ENCODE measurements at places on chromosomes 4 and X. TPM values are rescaled to one million over a fixed set of nuclear protein-coding genes. Genes with fewer than 3 reads are reported as not detected.

- DNase-seq = no peak
These were observed 172.4 kb upstream of the MXRA5 start for GRCh38 chrX:3518870-3519269.

TKTL1 gene
- polyA plus RNA-seq = 0.49 TPM

SPANXN4 gene
- not detected for polyA plus RNA-seq

- no peak for DNase-seq
These were observed 3.4 kb downstream of the HTT-AS start for GRCh38 chr4:3070709-3071500.

DNA sequence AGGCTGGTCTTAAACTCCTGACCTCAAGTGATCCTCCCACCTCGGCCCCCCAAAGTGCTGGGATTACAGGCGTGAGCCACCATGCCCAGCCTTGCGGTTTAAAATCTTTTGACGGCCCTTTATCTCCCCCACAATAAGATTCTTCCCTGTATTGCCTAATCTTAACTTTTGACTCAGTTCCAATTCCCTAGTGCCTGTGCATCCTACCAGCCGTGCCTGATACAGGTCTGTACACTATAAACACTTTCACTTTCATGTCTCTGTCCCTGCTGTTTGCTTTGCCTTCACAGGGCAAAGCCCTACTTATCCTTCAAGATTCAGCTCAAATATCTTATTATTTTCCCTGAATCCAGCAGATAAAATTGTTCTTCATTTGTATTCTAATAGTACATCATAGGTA is 74.6 kb downstream of the WDR44 start:
- DNase-seq = no peak

MAGEB10 gene
- not detected for polyA plus RNA-seq

DNA sequence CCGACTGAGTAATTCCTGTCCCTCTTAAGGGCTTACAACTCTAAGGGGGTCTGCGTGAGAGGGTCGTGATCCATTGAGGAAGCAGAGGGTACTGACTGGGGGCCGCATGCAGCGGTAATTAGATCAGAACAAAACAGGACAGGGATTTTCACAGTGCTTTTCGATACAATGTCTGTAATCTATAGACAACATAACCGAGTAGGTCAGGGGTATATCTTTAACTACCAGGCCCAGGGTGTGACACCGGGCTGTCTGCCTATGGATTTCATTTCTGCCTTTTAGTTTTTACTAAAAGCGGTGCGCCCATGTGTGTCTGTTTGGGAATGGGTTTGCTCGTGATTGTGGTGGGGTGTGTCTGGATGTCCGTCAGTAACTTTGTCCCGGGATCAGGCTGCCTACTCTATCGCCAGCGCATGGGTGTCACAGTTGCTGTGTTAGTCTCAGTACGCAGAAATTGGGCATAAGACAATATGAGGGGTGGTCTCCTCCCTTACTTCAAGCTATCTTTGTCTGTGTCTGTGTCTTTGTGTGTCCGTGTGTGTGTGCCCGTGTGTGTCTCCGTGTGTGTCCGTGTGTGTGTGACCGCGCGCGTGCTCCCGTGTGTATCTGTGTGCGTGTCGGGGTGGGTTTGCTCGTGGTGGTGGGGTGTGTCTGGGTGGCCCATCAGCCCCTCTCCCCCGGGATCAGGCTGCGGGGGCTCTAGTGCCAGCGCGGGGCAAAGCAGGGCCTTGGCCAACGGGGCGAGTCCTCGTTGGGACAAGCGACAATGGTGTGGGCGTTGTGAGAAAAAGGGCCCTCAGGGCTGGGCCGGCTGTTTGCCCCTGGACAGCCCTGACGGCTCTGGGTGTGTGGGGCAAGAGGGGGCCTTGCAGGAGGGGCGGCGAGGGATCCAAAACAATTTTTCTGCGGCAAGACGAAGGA is 10.4 kb downstream of the FRG2 start:
- no peak for DNase-seq

DNA sequence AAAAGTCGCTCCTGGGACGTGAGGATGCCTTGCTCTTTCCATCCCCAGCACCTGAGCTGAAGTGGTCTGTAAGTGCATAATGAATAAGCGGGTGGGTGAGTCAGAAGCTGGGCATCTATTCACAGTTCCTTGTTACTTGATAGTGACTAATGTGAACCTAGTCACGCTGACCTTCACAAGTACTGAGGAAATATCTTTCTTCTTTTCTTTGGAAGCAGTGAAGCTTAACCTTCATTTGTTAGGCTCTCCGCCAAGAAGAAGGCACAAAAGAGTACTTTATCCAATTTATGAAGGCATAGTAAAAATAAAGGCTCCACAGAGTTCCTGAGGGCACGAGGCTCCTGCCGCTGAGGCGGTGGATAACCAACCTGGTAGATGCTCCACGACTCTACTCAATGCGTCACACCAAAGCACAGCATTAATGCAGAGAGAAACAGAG is 475.7 kb upstream of the SLIT2 start:
- DNase-seq = no peak

DNA sequence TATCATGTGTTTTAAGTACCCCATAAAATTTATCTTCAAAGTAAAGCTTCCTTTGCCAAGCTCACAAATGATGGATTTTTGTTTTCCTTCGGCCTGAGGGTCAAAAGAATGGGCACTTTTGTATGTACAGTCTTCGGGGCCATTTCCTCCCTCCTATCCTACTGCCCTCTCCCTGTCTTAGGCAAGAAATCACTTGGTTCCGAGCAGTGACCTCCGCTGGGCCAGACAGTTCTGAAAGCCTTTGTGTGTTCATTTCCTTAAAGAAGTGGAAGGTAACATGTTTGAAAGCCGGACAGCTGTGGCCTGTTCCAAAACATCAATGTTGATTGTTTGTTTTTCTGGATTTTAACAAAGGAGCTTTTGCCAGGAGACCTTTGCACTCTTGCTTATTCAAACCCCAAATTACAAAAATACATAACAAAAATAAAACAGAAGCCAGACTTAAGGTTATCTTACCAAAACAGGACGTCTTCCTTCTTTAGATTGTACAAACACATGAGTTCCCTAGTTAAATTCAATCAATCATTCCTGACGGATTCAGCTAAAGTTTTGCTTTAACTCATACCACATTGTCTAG is 110.6 kb upstream of the LIMCH1 start:
- peak; percentile 33 for DNase-seq

SPOCK3 gene
- polyA plus RNA-seq = 12.1 TPM

GRCh38 chr4:76585272-76585671 is 150.2 kb downstream of the SHROOM3 start:
- DNase-seq = no peak

CTAG2 gene
- not detected for polyA plus RNA-seq

GRCh38 chrX:19720661-19721060 is 166.7 kb downstream of the SH3KBP1 start:
- DNase-seq = no peak

DNA sequence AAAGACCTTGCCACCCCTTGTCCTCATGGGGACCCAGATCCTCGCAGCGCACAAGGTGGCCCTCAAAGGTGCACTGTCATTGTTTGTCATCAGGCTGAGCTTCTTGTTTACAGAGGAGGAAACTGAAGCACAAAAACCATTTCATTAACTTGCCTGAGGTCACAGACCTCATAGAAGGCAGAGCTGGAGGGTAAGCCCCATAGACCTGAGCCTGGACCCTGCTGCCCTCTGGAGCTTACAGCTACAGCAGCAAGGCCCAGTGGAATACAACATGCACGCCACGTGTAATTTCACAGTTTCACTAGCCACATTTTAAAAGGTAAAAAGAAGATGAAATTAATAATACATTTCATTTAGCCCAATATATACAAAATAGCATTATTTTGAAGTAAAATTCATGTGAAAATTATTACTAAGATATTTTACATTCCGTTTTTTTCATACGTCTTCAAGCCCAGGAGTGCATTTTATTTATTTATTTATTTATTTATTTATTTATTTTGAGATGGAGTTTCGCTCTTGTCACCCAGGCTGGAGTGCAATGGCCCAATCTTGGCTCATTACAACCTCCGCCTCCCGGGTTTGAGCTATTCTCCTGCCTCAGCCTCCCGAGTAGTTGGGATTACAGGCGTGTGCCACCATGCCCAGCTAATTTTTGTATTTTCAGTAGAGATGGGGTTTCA is 8.8 kb downstream of the JAKMIP1 start:
- no peak for DNase-seq

HTRA3 gene
- 16.7 TPM for polyA plus RNA-seq

DNA sequence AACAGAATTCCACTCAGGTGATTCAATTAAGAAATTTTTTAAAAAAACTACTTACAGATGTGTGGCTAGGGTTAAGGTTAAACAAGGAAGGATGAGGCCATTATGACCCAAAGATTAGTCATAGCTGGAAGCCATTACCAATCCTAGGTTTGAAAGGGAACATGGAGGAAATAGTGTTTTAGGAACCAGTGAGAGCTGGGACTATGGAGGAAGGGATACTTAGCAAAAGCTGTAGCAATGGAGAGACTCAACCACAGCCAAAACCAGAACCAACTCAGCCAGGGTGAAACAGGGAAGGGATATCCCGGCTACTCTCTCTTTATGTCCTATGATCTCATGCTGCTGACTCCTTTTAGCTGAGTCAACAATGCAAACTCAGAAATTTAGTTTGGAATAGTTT is 148.6 kb upstream of the CNKSR2 start:
- DNase-seq = no peak

DNA sequence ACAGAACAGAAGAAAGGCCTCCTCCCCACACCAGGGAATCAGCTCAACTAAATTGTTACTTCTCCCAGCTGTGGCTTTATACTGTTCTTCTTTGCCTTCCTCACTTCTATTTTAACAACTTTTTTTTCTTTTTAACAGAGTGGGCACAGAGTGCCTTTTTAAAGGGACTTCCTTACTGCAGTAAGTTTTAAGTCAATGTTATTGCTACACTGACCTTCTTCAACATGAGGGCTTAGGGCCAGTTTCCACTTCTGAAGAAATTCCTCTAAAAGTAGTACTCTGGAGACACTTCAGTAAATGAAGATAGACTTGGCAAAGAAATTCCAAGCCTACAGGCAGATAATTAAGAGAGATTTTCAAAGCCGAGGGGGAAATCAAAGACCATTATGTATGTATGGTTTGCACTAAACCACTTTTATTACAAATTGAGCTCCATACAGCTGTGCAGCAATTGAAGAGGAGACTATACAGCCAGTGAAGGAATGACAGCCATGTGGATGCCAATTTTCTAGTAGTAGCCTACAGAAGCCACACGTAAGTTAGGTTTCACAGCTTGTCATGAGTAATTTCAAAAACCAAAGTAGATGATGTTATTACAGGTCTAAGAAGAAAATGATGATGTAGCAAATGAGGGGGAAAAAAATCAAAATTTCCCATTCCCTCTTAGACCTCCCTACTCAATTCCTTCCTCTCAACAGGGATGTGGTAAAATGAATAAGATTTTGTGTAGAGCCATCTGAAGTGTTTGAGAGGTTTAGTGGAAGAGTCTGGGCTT is 36.9 kb upstream of the RASGEF1B start:
- DNase-seq = no peak

GEMIN8 gene
- polyA plus RNA-seq = 40.0 TPM

GRCh38 chrX:149487292-149487691 is 17.8 kb downstream of the IDS start:
- no peak for DNase-seq

TAF7L gene
- polyA plus RNA-seq = 0.28 TPM

All from left renal cortex interstitium (tissue), 4 donors.